ENCODE measurements at places on chromosomes 16 and 17.

GRCh38 chr17:76547183-76547641 lies 7.4 kb downstream of the PRCD start:
- peak; percentile 64 for DNase-seq

GRCh38 chr16:49717689-49718088 lies 138.2 kb downstream of the ZNF423 start:
- DNase-seq = no peak

DNA sequence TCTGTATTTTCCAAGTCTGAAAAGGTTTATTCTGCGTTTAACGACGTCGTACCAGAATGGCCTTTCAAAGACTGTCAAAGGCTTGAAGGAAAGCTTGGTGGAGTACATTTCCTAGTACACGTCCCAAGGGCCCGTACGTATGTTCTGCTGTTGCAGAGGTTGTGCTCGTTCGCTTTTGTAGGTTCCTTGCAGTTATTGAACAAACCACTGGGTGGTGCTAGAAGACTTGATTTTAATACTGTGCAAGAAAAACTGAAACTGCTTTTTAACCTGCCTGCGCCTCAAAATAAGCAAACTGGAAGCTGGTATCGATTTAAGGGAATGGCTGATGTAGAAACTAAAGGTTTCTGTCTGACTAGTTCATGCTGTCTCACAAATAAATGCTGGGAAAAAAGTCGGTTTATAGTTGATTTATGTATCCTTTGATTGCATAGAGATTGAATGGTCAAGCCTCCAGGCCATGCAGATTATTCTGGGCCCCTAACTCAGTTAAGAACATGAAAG lies 54.6 kb downstream of the USP10 start:
- DNase-seq = peak; percentile 74

- DNase-seq = peak; percentile 25
Measured at GRCh38 chr16:88732172-88732960, 26.1 kb downstream of the CTU2 start.

GRCh38 chr17:44556166-44556831 lies 985 bp upstream of the FZD2 start:
- DNase-seq = peak; percentile 70

DNA sequence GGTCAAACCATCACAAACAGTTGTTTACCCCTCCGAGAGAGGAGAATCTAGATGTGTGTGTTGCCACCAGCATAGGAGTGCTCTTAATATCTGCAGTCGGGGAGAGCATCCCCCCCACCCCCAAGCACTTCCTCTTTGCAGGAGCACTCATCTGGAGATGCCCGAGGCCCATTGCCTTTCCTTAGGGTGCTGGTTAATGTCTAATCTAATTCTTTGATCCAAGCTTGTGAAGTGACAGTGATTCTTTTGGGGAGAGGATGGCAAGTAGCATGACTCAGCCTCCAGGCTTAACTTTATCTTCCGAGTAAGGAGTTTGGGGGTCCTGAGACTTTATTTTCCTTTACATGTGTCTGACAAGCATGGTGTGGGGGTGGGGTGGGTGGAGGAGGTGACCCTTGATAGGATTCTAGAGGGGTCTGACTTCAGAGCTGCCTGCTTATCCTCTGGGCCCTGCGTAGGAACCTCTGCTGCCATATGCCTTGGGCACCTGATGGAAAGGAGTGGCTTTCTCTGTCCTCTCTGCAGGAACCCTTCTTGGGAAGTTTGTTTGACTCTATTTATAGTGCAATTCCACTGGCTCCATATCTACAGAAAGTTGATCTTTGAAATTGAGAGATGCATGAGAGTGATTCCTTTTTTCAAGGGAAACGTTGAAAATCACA lies 207.1 kb downstream of the SPECC1 start:
- DNase-seq = no peak

GRCh38 chr17:1593630-1593931 lies 31.0 kb upstream of the PITPNA start:
- no peak for DNase-seq

DNA sequence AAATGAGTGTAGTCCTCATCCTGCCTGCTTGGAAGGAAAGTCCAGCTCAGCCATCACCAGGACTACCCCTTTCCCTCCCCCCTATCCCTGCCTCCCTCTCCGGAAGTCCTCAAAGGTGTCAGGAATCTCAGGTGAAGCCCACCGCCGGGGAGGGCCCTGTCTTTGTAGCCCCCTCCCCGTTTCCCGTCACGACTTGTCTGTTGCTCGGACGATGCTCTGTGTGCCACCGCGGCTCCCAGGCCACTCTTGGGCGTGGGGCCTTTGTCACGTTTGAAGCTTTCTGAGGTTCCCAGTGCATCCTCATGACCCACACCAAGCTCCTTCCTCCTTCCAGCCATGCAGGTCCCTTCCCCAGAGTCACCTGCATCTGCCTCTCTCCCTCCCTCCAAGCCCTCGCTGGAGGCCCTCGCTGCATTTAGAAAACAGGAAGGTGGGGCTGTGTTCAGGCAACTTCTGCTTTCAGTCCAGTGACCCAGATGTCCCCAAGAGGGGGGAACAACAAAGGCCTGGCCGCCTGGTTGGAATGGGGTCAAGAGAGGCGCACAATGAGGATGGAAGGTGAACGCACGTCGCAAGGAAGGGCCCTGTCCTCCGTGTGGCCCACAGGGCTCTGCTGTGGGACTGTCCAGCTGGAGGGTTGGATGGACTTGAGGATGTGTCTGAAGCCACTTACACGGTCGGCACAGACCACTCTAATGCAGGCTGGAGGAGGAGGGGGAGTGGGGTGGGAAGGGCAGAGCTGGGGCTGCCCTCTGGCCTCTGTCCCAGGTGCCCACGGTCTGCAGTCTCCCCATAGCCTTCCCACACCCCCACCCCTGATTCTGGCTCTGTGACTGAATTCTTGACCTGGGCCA lies 59.9 kb downstream of the OR1D5 start:
- no peak for DNase-seq

- DNase-seq = peak; percentile 63
Measured at GRCh38 chr16:19389246-19389645, 28.4 kb upstream of the TMC5 start.

DNA sequence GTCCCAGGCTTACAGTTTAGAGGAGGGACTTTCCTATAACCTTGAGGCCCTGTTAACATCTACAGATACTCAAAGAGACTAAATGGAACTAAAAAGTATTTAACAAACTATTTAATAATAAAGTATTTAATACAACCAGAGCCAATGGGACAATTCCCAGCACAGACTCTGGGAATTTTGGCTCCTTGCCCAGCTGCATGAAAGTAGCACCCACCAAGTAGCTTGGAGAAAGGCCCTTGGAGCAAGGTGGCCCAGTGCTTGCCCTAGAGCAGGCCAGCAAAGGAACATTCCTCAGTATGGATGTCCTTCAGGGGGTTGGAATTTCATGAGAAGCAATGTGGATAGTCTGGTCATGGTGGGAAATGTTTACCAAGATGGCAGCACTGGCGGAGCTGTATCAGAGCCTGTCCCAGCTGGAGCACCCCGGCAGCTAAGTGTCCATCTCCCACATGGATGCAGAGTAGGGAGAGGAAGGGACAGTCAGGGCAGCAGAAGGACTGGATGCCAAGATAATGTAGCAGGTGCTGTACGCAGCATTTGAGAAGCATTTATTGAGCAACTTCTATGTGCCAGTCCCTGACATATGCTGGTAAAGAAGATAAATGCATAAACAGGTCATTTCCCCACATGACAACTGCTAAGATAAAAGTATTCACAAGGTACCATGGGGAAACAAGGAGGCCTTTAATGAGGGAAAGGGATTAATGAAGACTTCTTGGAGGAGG lies 5.2 kb upstream of the SMARCD2 start:
- no peak for DNase-seq

GRCh38 chr17:68460146-68460545 lies 2.9 kb upstream of the WIPI1 start:
- no peak for DNase-seq

DNA sequence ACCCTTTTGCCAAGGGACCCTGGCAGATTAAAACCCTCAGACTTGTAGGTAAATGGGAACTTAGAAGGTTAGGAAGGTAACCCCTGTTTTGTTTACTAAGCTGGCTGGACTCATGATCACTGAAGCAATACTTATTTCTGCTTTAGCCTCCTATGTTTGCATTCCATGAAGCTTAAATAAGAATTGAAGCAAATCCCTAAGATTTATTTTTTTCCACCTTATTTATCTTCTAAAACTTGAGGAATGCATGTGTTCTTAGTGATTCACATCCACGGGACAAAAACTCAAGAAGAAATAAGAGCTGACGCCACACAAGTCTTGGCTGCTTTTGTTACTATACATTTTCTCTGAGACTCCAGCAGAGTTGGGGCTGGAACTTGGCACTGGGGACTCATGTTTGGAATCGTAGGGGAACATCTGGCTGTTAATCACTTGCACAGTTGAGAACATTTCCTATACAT lies 35.5 kb downstream of the CLUAP1 start:
- DNase-seq = no peak

DNA sequence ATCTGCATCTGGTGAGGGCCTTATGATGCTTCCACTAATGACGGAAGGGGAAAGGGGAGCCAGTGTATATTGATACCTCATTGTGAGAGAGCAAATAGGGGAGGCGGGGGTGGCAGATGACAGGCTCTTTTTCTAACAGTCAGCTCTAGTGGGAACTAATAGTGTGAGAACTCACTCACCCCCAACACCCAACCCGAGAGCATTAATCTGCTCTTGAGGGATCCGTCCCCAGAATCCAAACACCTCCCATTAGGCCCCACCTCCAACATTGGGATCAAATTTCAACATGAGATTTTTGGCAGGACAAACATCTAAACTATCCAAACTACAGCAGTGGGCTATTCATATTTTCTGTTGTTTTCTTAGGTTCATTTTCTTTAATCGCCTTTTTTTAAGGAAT lies 54.4 kb downstream of the BPTF start:
- no peak for DNase-seq

GRCh38 chr17:27545562-27546229 lies 85.3 kb upstream of the LGALS9 start:
- peak; percentile 92 for DNase-seq

GRCh38 chr17:70405492-70406220 lies 236.3 kb downstream of the KCNJ2 start:
- peak; percentile 34 for DNase-seq

GRCh38 chr17:40190197-40191021 lies 13.1 kb downstream of the RAPGEFL1 start:
- no peak for DNase-seq

DNA sequence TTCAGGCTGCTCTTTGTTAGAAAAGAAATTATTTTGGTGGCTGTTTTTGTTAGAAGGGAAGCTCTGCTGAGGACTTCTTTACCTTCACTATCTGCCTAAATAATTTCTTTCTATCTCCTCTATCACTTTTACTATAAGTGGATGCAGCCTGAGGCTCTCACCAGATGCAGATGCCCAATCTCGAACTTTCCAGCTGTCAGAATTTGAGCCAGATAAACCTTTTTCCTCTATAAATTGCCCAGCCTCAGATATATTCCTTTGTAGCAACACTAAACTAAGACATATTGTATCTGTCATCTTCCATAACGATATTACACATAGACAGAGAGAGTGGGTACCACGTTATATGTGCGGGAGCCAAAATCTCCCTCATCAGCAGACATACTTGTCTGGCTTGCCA lies 15.7 kb upstream of the CDH8 start:
- no peak for DNase-seq

DNA sequence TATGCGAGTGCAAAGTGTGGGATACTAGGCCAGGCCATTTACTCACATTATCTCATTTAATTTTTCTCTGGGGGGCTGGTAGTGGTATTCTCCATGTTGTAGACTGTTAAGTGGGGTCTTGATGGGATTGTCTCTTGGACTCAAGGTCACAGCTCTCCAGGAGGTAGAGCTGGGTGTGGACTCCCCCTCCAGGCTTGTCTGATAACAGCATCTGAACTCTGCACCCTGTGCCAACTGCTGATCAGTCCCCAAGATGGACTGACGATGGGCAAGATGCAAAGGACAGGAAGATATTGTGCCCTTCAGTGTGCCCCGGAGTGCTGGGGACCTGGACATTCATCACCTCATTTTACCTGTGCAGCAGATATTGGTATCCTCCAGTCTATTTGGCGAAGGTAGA lies 147.8 kb downstream of the MSI2 start:
- no peak for DNase-seq

DNA sequence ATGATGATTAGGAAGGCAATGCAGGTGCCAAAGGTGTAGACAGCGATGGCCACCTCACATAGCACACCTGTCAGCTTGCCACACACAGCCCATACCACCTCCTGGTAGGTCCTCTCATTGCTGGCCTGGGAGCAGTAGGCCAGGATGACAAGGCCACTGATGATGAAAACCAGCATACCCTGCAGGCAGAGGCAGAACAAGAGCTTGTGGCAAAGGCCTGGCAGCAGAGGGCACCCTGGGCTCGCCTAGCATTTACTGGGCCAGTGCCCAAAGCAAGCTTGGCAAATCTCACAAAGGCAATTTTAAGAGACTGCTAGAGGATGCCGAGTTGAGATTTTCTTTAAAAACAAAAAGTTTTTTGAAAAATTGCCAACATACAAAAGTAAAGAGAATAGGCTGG lies 5.9 kb downstream of the SLC38A7 start:
- DNase-seq = no peak

DNA sequence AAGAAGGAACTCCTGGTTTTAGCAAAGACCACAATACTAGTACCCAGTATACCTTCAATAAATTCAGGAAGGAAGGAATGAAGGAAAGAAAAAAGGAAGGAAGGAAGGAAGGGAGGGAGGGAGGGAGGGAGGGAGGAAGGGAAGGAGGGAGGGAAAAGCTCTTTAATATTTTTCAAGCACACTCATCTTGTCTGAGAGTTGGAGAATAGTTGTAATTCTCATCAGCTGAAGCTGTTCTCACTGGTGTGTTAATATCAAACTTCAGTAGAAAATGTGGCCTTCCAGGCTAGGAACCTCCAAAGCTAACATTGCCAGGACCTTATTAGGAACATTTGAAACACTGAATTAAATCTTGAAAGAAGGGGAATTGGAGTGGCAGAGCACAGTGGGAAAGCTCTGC lies 55.2 kb upstream of the CDH5 start:
- DNase-seq = no peak

DNA sequence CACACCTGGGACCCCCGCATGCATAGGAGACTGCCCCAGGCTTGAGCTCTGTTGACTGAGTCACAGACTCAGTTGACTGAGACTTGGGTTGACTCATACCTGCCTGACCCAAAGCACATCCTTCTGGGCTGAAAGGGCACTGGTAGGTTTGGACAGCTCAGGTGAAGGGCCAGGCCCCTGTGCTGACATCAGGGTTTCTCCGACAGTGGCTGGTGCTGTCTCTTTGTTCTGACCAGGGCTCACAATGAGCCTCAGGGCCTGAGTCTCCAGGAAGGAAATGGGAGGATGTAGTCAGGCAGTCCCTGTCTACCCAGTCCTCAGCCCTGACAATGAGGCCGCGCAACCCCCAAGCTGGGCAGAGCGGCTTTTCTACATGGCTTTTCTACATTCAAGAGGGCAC lies 6.5 kb downstream of the SPNS2 start:
- no peak for DNase-seq
